ENCODE measurements at places on chromosomes 5 and 9.

- DNase-seq: peak; percentile 95
These were observed 23.4 kb downstream of the WWC1 start for GRCh38 chr5:168314735-168315411.

DNA sequence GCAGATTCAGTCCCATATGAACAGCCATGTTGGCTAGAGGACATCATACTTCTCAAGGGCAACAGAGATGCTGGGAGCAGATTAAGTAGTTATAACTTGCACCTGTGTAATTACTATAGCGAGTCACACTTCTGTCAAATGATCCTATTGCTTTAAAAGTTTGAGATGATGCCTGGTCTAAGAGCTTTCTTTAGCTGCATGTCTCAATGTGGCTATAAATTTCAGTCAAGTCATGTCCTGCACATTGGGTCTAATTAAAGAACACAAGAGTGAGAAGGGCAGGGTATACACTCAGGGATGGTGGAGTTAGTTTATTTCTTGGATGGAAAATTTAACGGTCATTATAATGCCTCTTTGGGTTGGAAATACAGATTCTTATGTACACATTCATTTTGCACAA is 557.3 kb downstream of the RAB3C start:
- no peak for DNase-seq

DNA sequence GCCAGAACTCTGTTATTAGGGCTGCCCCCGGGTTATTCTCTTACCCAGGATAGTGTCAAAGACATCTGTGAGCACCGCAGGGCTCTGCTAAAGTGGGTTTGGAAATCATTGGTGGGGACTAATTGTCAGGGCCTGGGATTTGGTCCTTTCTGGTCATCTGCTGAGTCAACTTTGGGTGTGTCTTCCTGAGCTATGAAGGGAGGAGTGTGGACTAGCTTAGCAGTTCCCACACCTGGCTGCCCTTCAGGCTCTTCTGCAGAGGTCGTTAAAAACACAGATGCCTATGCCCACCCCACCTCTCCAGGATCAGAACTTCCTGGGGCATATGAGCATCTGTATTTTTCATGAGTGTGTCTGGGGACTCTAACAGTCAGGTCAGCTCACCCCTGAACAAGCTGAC is 352.2 kb downstream of the SLIT3 start:
- no peak for DNase-seq

DNA sequence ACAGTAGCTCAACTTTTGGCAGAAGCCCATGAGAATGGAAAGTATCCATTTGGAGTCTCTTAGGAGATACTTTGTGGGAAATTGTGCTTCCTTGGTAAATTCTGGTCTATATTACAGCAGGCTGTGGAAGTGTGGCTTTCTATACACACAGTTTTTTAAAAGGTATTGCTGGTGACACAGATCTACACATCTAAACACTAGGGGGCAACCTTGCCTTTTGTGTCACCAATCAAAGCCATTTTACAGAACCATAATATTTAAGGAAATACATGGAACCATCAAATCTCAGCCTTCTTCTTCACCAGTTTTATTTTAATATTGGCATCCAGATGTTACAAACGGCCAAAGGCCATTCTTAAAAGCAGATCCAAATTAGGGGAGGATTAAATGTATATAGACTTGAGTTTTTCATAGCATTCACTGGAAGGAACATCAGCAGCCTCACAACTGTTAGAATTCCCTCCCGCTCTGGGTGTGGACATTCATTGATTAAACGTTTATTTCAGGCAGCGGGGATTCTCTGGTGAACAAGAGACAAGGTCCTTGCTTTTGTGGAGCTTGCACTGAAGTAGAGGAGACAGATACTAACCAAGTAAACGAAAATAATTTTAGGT is 132.4 kb upstream of the EPB41L4A start:
- peak; percentile 57 for DNase-seq

DNA sequence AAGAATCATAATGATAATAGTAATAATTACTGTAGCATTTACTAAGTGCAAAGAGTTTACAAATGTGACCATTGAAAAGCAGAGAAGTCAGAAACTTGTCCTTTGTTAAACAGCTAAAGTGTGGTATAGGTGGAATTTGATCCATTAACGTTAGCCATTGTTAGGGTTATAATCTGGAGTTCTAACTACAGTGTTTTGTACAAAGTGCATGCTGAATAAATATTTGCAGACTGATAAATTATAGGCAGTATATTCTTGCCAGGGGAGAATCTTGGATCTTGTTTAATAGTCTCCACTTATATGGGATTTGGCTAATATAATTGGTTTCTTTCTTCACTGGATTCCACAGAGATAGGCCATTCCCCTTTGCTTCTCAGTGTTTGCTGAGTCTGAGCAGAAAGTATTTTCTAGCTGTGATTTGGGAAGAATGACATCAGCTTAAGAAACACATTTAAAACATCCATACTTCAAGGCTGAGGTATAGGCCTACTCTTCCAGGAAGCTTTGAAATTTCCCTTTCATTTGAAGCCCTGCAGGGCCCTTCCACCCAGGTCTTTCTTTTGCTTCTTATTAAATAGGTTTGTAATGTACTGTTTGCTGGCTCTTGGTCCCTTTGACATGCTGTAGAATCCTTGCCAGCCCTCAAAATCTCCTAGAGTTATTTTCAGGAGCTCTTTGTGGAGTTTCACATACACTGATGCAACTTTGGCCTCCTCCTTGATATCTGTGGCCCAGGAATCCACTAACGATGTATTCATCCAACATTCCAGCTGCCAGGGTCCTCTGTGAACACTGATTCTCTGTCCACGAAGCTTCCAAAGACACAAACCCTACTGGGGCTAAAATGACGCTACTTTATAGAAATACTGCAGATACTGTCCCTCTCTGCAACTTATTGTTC is 51.4 kb downstream of the ATP10B start:
- DNase-seq: no peak

DNA sequence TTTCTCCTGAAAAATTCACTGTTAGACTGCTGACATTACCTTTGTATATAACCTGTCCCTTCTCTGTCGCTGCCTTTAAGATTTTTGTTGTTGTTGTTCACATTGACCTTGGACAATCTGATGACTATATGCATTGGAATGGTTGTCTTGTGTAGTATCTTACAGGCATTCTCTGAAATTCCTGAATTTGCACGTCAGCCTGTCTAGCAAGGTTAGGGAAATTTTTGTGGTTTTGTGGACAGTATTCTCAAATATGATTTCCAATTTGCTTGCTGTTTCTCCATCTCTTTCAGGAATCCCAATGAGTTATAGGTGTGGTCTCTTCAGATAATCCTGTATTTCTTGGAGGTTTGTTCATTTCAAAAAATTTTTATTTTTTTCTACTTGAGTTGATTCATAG is 140.8 kb downstream of the PRR16 start:
- peak; percentile 95 for DNase-seq

- no peak for DNase-seq
These were observed 46.5 kb downstream of the SVEP1 start for GRCh38 chr9:110532908-110533665.

DNA sequence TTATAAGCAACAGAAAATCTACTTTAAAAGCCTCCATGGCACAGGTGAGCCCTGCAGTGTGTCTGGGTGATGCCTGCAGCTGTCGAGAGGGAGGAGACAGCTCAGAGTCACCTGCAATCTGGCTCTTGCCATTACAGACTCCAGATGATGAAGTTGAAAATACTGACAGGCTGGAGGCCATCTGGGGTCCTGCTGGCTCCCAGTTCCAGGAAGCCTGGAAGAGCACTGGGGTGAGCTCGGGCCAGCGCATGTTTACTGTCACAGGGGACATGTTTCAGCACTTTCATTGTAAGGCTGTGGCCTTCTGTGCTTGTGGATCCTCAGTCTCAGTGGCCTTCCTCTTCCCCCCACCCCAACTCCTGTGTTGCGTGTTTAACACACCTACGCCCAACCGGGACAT is 28.4 kb downstream of the CEL start:
- DNase-seq: no peak

DNA sequence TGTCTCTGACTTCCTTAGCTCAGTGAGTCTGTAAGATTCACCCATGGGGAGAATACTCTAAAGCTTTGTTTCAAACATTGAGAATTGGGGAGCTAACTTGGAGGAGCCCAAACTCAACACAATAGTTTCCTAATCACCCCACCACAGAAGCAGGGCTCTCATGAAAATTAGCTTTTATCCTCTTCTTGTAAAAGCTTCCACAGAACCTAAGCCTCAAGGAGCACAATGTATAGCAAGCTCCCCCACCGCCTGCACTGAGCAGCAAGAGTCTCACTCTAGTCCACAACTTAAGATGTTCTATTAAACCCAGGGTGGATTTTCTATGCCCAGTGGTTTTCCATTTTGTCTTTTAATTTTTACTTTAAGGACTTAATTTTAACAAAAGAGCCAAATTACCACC is 48.9 kb upstream of the GRHPR start:
- no peak for DNase-seq

DNA sequence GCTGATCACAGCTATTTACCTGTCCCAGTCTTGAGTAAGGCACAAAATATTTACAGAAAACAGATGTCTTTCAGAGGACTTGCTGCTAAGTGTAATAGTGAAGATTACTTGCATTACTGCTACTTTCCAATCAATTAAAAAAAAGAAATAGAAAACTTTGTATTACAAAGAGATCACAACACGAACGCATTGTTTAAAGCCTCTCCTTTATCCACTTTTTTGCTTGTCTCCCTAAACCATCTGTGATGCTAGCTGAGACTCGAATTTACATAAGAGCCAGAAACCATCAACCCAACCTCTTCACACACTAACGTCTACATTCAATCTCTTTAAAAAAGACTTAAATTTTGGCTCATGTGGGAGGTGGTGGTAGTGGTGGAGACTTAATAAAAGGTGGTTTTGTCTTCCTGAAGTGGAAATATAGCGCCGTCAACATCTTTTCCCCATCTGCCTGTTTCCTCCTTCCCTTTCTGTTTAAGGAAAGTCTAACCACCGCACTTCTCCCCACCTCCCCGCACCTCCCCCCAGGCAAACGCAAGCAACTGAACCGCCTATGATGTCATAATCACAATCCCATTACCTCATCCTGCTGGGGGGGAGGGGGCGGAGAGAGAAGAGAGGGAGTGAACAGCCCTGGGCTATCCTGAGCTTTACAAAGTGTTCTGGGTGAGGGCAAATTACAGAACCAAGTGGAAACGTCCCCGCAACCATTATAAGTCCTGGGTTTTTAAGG is 948 bp upstream of the FAM53C start:
- DNase-seq: peak; percentile 43

- DNase-seq: peak; percentile 53
These were observed 798 bp downstream of the PITX1 start for GRCh38 chr5:135032999-135033861.

GRCh38 chr5:172906888-172907287 is 52.3 kb upstream of the RPL26L1 start:
- no peak for DNase-seq

- peak; percentile 53 for DNase-seq
These were observed 596 bp downstream of the IRF1 start for GRCh38 chr5:132489871-132490483.

- DNase-seq: no peak
These were observed 52.9 kb downstream of the ELL2 start for GRCh38 chr5:95908799-95909198.

GRCh38 chr9:77158772-77159513 is 18.4 kb upstream of the VPS13A start:
- DNase-seq: no peak

GRCh38 chr5:132417010-132417439 is 47.5 kb downstream of the SLC22A5 start:
- no peak for DNase-seq

DNA sequence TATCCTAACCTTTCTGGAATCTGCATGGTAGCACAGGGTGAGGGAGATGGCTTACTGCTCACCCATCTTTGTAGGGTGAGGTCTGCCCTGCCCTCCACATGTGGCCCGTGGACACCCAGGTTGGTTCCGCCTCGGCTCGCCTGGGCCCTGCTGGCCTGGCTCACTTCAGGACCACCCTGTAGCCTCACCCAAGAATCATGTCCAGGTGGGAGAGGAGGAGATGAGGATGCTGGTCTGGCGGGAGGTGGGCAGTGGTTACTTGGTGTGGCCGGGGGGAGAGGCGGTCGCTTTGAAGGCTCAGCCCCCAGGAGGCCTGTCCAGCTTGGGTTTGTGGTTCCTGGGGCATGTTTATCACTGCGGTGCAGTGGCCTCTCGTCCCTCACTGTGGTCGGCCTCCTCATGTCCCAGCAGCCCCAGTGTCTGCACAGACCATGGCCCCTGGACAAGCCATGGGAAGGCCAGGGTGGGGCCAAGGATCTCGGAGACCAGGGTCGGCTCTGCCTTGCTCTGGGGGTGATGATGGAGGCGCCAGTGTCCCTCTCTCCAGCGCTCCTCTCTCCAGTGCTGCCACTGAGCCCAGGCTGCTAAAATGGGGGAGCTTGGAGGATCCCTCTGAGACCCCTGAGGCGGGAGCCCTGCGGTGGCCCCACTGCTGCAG is 4.6 kb downstream of the OBP2B start:
- no peak for DNase-seq

- DNase-seq: peak; percentile 97
These were observed 216.9 kb upstream of the ZNF608 start for GRCh38 chr5:124963236-124963919.

DNA sequence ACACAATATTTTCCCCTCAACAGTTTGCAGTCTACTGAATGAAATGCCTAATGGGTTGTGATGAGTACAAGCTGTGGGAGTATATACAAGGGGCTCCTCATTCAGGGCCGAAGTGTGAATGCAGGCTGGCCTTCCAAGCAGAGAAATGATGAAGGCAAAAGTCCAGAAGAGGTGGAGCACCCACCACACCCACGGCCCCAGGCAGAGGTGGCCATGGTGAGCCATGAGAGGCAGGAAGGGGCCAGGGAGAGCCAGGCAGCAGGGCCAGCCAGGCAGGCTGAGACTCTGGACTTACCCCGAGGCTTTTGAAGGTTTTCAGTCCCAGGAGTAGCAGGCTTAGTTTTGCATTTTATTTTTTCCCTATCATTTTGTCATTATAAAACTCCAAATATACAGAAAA is 218.1 kb downstream of the AUH start:
- DNase-seq: no peak

DNA sequence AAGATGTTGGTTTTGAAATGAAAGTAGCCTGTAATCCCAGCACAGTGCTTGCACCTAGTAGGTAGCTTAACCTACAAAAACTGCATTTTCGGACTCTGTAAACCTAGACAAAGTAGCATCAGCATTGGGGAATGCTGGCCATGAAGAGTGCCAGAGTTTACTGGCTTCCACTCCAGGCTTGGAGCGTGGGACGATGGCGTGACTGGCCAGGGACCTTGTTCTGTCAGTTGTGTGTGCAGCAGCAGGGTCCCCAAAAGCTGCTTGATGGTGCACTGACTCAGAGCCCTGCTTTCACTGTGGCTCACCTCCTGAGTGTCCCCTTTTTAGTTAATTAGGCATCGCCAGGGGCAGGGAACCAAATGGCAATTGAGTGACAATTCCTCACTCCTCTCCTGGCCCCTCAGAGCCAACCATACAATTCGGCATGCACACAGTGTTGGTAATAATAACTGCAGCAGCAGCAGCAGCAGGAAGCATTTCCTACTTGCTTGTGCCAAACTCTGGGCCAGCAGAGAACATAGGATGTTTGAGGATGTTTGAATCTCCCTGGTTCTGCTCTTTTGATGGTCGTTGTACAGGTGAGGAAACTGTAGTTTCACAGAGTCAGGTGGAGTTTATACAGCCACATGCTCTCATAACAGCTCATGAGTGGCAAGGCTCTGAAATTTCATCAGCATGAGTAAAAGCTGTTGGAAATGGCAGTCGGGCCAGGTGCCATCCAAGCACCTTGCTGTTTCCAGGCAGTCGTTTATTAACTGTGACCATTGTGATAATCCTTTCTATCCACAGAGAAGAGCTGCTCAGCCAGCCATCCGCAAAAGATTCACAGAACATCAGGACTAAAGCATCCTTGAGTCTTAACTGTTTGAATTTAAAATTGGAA is 4.2 kb downstream of the UBE2QL1 start:
- DNase-seq: no peak

Data from trophoblast cell (in vitro differentiated cells and primary cell).